ENCODE measurements at places on chromosomes 5 and 9.

DNA sequence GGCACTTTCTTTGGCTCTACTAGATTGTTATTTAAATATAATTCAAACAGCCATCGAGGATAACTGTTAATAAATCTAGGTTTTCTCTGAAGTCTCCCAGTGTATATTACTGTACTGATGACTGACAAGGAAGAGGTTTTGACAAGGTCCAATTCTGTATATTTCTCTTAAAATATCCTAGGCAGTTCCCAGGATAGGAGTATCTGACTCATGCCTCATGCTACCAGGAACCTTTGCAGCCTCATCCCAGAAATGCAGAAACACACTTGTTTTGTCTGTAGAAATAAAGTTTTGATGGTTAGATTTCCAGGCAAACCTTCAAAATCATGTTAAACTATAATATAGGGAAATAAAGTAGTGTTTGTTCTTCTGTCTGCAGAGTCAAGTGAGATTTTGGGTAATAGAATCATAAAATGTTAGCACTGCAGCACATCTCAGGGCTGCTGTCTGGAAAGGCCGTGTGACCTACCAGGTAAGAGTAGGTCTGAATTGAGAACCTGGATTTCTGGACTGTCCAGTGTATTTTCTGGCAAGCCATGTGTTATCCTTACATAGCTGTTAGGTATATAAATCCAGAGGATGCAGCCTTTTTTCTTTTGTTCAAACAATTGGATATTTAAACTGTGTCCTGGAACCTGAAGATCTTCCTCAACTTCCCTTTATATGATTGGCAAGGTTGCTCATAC is 8.3 kb downstream of the UBE2D2 start:
- no peak for DNase-seq

DNA sequence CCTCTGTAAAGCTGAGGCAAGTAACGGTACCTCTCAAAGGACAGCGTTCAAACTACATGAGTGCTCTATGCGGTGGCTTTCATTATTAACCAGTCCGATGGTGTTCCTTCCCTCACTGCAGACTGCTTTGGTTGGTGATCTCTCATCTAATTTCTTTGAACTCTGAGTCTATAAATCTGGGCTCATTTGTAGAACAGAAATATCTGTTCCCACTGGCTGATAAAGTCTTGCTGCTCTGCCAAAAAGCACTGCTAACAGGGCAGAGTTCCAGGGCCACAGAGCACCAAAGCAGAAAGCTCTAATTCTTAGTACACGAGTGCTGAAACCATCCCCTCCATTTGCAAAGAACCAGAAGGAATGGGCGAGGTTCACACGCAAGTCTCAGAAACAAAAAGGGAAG is 81.9 kb downstream of the MED27 start:
- DNase-seq = peak; percentile 63

GRCh38 chr9:126207256-126207655 is 119.4 kb upstream of the MVB12B start:
- DNase-seq = peak; percentile 32

DNA sequence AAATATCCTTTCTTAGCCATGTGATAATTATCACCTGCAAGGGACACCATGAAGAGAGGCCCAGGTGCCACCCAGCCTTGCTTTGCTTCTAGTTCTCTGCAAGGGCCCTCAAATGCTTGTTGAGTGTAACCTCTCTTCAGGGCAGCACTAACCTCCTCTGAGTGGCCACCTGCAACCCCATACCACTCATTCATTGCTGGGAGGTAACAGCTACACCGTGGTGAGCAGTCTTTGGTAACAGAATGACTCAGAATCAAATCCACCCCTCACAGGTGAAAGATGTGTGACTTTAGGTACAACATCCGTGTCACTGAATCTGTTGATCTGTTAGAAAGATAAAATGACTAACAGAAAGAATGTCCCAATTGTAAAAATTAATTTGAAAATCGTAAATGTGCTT is 365.1 kb upstream of the TRPC7 start:
- DNase-seq = no peak
